SK-MEL-5 (cell line): ENCODE measurements at places on chromosomes 16 and 17. TPM values are rescaled to one million over a fixed set of nuclear protein-coding genes. Genes with fewer than 3 reads are reported as not detected.

DNA sequence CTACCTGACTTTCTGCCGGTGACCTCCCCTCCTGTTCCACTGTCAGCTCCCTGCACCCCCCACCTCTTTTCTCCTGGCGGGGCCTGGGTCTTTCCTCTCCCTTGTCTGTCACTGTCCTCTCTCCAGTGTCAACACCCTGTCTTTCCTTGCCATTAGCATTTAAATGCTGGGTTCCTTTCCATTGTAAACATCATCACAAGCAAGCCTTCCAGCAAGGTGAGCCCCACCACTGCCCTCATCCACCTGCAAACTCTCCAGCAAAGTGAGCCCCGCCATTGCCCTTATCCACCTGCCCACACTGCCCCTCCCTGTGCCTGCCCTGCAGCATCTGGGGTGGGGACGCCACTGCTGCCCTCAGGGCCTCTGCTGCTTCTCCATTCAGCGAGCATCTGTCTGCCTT lies 195.0 kb downstream of the ENGASE start:
- DNase-seq = no peak

- DNase-seq = no peak
Observed at GRCh38 chr16:61957075-61957855, 79.0 kb downstream of the CDH8 start.

GRCh38 chr17:30256756-30257506 lies 21.4 kb upstream of the SLC6A4 start:
- DNase-seq = no peak

DNA sequence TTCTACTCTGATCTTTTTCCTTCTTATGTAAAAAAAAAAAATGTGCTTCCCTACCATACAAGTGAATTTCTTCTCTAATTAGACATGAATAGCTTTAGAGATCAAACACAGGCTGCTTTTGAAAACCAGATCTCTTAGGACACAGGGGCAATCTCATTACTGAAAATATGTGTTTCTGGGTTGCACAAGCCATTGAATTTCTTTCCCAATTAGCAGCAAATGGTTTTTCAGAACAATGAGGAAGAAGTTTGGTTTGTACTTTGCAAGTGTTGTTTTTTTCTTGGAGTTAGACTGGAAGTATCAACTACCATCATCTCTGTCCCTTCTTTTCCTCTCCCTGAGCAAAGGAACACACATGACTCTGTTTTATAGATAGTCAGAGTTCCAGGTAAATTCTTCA lies 5.6 kb upstream of the ANKS4B start:
- no peak for DNase-seq

GRCh38 chr17:44522883-44523671 lies 19.9 kb upstream of the GPATCH8 start:
- DNase-seq = peak; percentile 87

The SLC43A2 gene
- total RNA-seq = 2.0 and 3.4 TPM in 2 replicates

DNA sequence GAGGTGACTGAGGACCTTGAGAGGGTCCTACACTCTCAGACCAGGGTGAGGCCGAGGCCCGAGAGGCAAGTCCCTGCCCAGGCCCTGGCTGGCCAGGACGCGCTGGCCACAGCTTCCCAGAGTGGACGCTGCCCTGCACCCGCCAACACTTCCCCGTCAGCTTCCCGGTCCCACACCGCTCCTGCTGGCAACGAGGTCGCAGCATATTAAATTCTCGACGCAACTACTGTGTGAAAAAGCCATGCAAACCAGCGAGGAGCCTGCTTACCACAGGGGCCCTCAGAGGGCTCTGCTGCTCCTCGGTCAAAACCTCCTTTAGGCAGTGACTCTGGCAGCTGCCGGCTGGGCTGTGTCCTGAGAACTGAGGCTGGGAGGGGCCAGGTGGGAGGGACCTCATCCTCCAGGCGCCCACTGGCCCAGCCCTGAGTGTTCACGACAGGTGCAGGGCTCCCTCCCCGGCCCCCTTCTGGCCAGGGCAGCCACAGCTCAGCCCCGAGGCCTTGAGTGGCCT lies 2.1 kb upstream of the TEX19 start:
- DNase-seq = no peak

DNA sequence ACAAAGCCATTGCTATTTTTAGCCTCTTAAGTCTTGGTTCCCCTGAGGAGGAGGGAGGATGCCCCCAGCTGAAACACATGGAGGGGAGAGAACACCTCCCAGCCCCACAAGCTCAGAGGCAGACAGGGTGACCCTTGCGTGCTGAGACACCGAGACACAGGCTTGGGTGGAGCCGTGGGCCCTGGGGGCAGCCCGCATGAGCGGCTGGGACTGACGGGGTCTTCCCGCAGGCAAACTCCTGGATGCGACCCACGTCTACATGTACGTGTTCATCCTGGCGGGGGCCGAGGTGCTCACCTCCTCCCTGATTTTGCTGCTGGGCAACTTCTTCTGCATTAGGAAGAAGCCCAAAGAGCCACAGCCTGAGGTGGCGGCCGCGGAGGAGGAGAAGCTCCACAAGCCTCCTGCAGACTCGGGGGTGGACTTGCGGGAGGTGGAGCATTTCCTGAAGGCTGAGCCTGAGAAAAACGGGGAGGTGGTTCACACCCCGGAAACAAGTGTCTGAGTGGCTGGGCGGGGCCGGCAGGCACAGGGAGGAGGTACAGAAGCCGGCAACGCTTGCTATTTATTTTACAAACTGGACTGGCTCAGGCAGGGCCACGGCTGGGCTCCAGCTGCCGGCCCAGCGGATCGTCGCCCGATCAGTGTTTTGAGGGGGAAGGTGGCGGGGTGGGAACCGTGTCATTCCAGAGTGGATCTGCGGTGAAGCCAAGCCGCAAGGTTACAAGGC lies 9.8 kb downstream of the SLC16A3 start:
- no peak for DNase-seq

GRCh38 chr17:70310221-70310672 lies 140.9 kb downstream of the KCNJ2 start:
- no peak for DNase-seq

GRCh38 chr17:39095309-39095686 lies 56.1 kb downstream of the PLXDC1 start:
- DNase-seq = no peak

DNA sequence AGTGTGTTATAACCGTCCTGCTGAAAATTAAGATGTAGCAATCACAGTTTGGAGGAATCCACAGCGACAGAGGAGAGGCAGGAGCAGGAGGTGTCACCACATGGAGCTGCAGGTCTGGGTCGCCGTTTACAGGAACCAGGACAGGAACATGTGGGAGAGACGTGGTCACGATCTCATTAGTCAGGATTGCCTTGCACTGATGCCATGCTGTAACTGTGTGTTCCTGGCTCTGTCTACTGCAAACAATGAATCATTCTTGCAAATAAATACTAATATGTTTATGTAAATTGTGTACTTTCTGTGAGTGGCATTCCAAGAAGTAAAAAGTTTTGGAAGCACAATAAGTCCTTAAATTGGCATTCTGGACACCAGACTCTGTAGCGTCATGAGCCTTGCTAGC lies 271.8 kb downstream of the CPPED1 start:
- DNase-seq = no peak

- DNase-seq = no peak
Observed at GRCh38 chr17:65047941-65048340, 8.6 kb downstream of the GNA13 start.

- DNase-seq = no peak
Observed at GRCh38 chr16:74909665-74910064, 75.3 kb downstream of the WDR59 start.

The DYNLRB2 gene
- total RNA-seq = not detected in 2 replicates

GRCh38 chr17:66349521-66350254 lies 47.3 kb downstream of the PRKCA start:
- no peak for DNase-seq

The TBC1D3I gene
- total RNA-seq = not detected in 2 replicates
